ENCODE measurements at places on chromosomes 7 and 10.
A peak's percentile ranks its signal among the peaks of the same experiment; 100 is the strongest.

- peak; percentile 19 for DNase-seq
Observed at GRCh38 chr7:158760936-158761335, 56.3 kb upstream of the NCAPG2 start.

- DNase-seq, result no peak
Observed at GRCh38 chr10:58399410-58399809, 14.2 kb downstream of the TFAM start.

DNA sequence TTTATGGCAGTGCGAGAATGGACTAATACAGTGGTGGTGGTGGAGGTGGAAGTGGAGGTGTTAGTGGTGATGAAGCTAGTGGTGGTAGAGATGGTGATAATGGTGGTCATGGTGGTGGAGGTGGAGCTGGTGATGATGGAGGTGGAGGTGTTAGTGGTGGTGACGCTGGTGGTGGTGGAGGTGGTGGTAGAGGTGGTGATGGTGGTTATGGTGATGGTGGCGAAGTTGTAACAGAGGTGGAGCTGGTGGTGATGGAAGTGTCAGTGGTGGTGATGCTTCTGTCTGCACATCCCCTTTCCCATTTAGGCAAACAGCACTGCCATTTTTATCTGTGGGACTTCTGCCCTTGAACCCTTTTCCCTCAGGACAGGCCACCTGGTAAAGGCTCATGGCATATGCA, 7.4 kb upstream of the PTPRN2 start:
- DNase-seq, result no peak

- no peak for DNase-seq
Observed at GRCh38 chr10:43421519-43421918, 12.5 kb upstream of the HNRNPF start.

- DNase-seq, result no peak
Observed at GRCh38 chr7:26329520-26330255, 38.0 kb downstream of the SNX10 start.

GRCh38 chr7:46583656-46584055, 662.6 kb upstream of the IGFBP3 start:
- no peak for DNase-seq

- peak; percentile 42 for DNase-seq
Observed at GRCh38 chr10:79444199-79445119, 965 bp downstream of the ZCCHC24 start.

DNA sequence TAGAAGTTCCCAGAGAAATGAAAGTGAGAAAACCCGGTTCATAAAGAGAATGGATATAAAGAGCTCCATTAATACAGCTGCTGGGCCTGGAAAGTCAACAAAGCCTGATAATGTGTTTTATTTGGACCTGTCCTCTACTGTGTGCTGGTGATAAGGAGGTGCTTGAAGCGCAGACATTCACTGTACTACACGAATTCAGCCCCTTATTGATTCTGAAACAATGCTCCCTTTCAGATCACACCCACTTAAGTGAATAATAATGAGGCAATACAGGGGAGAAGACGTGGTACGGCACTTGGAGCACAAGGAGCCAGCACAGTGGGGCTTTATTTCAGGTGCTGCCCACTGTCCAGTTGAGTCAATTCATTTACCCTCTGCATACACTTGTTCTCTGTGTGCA, 260.8 kb downstream of the FGFR2 start:
- no peak for DNase-seq

DNA sequence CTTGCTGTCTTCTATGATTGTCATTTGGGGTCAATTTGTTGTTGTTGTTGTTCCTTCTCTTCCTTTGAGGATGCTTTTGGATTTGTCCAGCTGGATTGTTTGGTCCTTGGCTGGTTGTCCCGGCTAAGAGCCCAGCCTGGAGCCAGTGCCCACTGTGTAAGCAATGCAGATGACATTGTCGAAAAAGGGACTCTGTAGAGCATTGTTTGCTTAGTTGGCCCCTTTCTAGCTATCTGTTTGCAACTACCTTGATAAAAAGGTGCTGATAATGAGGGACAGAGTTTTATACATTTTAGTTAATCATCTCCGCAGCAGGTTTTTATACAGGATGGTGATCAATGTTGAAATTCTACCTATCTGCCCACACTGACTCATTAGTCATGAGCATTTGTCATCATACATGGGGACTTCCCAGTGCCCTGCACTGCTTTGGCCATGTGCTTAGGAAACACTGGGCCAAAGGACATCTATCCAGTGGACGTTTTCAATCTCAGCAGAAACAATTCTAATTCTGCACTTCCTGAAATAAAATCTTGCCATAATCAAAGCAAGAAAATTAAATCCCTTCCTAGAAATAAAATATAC, 311.9 kb downstream of the GRM8 start:
- no peak for DNase-seq

- DNase-seq, result no peak
Observed at GRCh38 chr10:131799429-131799828, 101.4 kb upstream of the PPP2R2D start.

- DNase-seq, result no peak
Observed at GRCh38 chr10:79168210-79168609, 99.4 kb downstream of the ZMIZ1 start.

DNA sequence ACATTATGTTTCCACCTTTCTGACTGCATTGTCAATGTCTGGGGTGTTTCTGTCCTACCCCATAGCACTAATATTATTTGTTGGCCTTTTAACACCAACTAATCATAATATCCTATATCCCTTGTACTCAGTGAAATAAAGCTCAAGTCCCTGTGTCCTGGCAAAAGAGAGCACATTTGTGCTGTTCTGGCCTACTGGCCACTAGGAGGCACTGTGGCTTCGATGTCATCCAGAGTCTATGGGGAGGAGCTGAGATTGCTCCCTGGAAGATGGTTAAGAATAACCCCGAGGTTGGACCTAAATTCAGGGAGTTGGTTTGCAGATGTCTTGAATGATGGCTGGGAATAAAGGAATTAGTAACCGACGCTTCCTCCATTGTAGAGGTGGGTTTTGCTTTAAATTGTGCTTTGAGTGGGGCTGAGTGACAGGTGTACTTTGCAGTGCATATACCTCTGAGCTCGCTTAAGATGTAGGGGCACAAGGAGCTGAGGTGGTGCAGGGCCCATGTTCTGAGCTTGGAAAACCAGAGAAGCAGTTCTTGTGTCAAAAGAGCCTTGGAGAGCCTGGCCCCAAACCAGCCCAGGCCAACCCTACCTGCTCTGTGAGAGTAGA, 191.2 kb upstream of the PRSS1 start:
- peak; percentile 33 for DNase-seq

GRCh38 chr10:127577376-127578258, 28.5 kb downstream of the NPS start:
- DNase-seq, result no peak

DNA sequence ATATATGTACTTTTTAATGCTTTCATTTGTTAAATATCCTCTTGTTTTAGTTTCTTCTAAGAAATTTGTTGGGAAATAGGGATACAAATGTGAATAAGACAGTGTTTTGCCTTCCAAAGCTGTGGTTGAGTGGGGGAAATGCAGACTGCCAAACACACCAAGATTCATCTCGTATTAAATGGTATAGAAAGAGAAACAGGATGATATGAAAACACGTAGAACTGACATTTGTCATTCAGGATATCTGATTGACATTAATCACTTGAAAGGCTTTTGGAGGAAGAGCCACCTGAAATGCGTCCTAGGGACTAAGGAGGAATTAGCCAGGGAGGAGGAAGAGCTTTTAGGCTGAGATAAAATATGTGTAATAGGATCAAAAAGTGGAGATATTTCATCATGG, 287.4 kb upstream of the SEMA3C start:
- DNase-seq, result no peak

Measured in central memory CD4-positive, alpha-beta T cell (primary cell).